Lung microvascular endothelial cell (primary cell): ENCODE measurements at places on chromosomes 11 and 22. TPM values are rescaled to one million over a fixed set of nuclear protein-coding genes. Genes with fewer than 3 reads are reported as not detected.

GRCh38 chr11:65865550-65866172, 5.4 kb downstream of the MUS81 start:
- no peak for DNase-seq

Gene SCN4B
- total RNA-seq = under 0.01 TPM in 1 of 2 replicates, not detected in the other

DNA sequence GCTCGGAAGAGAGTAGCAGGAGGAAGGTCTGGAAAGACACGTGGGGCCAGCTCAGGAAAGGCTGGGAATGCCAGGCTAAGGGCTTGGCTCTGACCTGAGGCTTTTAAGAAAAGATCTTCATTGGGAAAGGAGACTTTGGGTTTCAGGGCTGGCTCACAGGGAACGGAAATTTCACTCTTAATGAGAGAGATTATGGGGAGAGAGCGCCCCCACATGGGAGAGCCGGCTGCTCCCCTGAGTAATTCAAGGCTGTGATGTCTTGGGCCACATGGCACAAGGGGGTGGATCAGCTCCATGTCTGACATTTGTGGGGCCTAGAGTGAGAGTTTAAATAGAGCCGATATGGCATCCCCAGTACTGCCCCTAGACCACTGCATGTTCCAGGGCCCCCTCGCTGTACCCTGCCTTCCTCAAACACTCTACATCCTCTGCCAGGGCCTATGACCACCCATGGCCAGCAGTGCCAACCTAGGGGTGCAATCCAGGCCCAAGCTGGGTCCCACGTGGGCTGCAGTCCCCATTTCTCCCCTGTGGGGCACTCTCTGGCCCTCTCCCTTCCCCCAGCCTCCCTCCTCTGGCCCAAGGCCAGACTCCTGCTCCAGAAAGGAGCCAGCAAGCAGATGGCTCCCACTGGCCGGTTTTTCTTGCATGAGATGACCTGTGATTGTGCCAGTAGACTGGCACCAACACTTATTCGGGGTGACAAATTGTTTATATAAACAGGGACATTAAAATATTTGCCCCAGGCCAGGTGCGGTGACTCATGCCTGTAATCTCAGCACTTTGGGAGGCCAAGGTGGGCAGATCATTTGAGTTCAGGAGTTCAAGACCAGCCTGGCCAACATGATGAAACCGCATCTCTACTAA, 75.2 kb downstream of the ISX start:
- DNase-seq = no peak

DNA sequence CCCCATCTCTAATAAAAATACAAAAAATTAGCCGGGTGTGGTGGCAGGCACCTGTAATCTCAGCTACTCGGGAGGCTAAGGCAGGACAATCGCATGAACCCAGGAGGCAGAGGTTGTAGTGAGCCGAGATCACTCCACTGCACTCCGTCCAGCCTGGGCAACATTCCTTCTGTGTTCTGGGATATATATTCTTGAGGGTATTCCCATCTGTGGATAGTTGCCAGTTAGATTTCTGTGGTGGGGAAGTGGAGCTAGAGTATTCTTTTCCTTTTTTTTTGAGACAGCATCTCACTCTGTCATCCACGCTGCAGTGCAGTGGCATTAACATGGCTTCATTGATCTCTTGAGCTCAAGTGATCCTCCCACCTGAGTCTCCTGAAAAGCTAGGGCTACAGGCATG, 9.1 kb upstream of the ZNF74 start:
- no peak for DNase-seq

- no peak for DNase-seq
Observed at GRCh38 chr11:45104006-45104789, 42.2 kb upstream of the PRDM11 start.

DNA sequence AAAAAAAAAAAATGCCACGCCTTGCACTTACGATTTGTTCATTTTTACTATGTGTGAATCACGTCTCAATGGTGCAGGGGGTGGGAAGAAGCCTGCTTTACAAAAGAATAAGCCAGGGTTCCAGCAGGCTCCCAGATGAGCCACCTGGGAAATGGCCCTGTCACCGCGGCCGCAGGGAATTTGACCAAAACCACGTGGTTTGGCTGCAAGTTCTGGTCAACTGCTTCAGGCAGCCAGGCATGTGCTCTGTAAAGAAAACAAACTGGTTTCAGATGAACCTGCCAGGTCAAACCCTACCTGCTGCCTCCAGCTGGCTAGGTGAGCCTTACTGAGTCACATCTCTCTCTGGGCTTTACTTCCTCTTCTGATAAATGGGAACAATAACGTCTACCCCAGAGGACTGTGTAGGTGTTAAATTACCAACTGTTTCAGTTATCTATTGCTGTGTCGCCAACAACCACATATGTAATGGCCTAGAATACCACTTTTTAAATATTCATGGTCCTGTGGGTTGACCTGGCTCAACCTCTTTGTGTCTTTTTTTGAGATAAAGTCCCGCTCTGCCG, 30.5 kb upstream of the GCAT start:
- DNase-seq = peak; percentile 42

- no peak for DNase-seq
Observed at GRCh38 chr11:121890377-121890776, 225.6 kb downstream of the BLID start.
